ENCODE measurements at places on chromosomes 4 and X.

GRCh38 chr4:154067786-154068185, 278.9 kb upstream of the SFRP2 start:
- no peaks in the 10 kb centered on the region for H3K36me3 ChIP-seq
- DNase-seq: no peak
- no peaks in the 10 kb centered on the region for H3K27me3 ChIP-seq
- no peak overlapping the region for H3K27ac ChIP-seq
- H3K4me1 ChIP-seq: no peaks in the 10 kb centered on the region
- no peak overlapping the region for H3K4me3 ChIP-seq

- H3K27me3 ChIP-seq: no peaks in the 10 kb centered on the region
- no peak for DNase-seq
- no peak overlapping the region for H3K27ac ChIP-seq
- no peaks in the 10 kb centered on the region for H3K36me3 ChIP-seq
Measured at GRCh38 chr4:97589481-97590196, 553.6 kb downstream of the STPG2 start.

DNA sequence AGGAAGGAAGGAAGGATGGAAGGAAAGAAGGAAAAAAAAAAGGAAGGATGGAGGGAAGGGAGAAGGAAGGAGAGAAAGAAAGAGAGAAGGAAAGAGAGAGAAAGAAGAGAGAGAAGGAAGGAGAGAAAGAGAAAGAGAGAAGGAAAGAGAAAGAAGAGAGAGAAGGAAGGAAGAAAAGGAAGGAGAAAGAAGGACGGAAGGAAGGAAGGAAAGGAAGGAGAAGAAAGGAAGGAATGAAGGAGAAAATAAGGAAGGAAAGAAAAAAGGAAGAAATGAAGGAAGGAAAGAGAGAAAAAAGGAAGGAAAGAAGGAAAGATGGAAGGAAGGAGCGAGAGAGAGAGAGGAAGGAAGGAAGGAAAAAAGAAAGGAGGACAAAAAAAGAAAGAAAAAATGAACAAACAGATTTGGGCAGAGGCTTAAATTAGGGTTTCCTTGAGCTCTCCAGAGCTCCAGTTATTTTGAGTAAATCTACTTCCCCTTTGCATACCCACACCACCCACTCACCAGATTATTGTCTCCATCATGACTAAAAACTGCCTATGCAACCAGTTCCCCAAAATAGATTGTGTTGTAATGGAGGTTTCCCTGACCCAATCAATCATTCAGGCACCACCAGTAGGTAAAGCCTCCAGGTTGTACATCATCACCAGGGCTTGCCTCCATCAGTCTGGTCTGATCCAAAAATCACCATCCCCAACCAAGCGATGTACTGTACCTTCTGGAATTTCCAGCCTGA, 1722.9 kb upstream of the PCDH10 start:
- no peak overlapping the region for H3K27ac ChIP-seq
- DNase-seq: no peak
- no peaks in the 10 kb centered on the region for H3K36me3 ChIP-seq
- no peaks in the 10 kb centered on the region for H3K4me1 ChIP-seq

GRCh38 chr4:107666134-107666533, 53.9 kb downstream of the PAPSS1 start:
- no peak overlapping the region for H3K27ac ChIP-seq
- H3K36me3 ChIP-seq: no peaks in the 10 kb centered on the region
- no peak for DNase-seq
- H3K4me1 ChIP-seq: peaks cover 8% of the 10 kb centered on the region

GRCh38 chrX:51891821-51892551, 1.4 kb upstream of the MAGED1 start:
- peak overlapping the region; percentile 88 for H3K27ac ChIP-seq
- no peaks in the 10 kb centered on the region for H3K27me3 ChIP-seq
- peaks cover 12% of the 10 kb centered on the region for H3K36me3 ChIP-seq
- peak overlapping the region; percentile 87 for H3K4me3 ChIP-seq
- DNase-seq: no peak

- no peaks in the 10 kb centered on the region for H3K4me1 ChIP-seq
- DNase-seq: no peak
- H3K27me3 ChIP-seq: no peaks in the 10 kb centered on the region
- no peaks in the 10 kb centered on the region for H3K36me3 ChIP-seq
Measured at GRCh38 chr4:90403781-90404180, 276.6 kb downstream of the CCSER1 start.

DNA sequence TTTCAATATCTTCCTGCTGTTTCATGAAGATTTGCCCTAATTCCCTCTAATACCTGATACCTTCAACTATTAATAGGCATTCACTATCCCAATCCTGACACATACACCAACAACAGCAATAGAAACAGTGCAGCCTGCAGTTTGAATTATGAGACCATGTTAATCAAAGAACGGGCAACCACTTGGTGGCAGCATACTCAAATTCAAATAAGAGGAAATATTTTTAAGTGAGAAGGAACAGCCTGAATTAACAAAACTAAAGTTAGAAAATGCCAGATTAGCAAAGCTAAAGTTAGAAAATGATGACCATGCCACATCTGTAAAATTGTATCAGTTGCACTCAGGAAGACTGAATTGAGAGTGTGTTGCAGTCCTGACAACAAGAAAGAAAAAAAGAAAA, 204.9 kb downstream of the SMARCA1 start:
- H3K27ac ChIP-seq: no peak overlapping the region
- DNase-seq: no peak
- no peaks in the 10 kb centered on the region for H3K27me3 ChIP-seq
- no peak overlapping the region for H3K4me3 ChIP-seq
- H3K36me3 ChIP-seq: no peaks in the 10 kb centered on the region

DNA sequence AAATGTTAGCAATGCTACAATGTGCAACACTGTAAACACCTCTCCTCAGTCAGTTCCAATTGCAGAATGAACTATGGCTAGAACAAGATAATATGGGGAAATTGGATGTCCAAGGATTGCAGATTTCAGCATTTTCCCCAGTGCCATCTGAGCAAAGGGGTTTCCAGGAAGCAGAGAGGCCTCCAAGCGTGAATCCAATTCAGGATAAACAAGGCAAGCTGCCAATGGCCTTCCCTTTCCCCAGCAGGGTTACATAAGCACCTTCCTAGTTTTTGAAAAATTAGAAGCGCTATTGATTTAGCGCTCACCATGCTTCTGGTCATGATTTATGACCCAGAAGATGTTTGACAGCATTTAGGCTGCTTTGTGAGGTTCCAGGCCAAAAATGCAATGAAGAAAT, 223.0 kb upstream of the GATB start:
- no peaks in the 10 kb centered on the region for H3K36me3 ChIP-seq
- H3K4me1 ChIP-seq: no peaks in the 10 kb centered on the region
- no peak overlapping the region for H3K4me3 ChIP-seq

DNA sequence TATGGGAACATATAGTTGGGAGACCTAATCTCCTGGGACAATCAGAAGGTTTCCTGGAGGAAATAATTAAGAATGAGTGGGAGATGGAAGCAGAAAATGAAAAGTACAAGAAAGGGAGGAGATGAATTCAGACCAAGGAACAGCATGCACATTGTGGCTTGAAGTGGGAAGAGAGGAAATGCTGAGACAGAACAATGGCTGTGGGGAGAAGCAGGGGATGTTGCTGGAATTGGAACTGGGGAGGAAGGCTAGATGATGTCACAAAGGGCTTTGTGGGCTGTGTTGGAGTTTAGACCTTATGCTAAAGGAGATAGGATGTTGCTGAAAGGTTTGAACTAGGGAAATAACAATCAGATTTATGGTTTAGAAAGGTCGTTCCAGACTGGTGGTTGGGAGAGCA, 119.5 kb upstream of the DIPK2B start:
- no peak overlapping the region for H3K4me3 ChIP-seq
- no peaks in the 10 kb centered on the region for H3K36me3 ChIP-seq
- no peaks in the 10 kb centered on the region for H3K4me1 ChIP-seq
- H3K27ac ChIP-seq: no peak overlapping the region
- no peak for DNase-seq
